ENCODE measurements at places on chromosomes 1 and 21.

DNA sequence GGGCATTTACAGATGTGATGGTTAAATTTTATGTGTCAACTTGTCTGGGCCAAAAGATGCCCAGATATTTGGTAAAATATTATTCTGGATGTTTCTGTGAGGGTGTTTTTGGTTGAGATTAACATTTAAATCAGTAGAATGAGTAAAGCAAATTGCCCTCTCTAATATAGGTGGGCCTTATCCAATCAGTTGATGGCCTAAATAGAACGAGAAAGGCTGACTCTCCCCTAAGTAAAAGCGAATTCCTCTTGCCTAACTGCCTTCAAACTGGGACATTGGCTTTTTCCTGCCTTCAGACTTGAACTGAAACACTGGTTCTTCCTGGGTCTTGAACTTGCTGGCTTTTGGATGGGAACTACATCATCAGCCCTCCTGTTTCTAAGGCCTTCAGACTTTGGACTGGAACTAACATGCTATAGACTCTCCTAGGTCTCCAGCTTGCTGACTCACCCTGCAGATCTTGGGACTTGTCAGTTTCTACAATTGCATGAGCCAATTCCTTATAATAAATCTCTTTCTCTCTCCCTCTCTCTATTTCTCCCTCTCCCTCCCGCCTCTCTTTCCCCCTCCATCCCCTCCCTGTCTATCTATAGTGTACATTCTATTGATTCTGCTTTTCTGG lies 10.2 kb upstream of the NAV1 start:
- no peak for DNase-seq

DNA sequence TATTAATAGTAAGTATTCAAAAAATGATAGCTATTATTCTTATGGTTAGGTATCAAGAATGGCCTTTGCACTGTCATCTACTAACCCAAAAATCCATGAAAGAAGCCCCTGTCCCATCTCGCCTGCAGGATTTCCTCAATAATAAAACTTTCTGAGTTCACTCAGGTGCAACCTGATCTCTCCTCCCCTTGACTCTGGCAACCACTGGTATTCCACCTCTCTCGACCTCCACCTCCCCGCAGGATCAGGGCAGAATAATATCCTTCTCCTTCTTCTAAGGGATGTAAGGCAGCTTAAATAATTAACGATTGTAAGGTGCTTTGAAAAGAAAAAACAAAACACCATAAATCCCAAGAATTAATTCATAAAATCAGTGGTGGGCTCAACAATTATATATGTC lies 359.3 kb downstream of the PLPP3 start:
- no peak for DNase-seq

- DNase-seq, result peak; percentile 53
Observed at GRCh38 chr1:34858901-34859445, 576 bp downstream of the SMIM12 start.

DNA sequence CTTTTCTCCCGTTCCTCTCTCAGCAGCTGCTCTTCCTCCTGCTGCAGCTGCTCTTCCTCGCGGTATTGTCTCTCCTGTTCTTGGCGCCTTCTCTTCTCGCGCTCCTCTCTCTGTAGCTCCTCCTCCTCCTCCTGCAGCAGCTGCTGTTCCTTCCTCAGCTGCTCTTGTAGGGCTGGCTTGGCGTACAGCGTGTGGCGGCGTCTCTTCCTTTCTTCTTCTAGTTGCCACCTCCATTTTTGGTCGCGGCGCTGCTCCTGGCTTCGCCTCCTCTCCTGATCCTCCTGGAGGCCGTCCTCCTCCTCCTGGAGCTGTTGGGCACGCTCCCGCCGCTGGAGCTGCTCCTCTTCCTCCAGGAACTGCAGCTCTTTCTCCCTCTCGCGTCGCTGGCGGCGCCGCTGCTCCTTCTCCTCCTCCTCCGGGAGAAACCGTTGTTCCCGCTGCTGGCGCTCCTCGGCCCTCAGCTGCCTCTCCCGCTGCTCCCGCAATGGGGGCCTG lies 4.8 kb downstream of the TCHH start:
- peak; percentile 54 for DNase-seq

DNA sequence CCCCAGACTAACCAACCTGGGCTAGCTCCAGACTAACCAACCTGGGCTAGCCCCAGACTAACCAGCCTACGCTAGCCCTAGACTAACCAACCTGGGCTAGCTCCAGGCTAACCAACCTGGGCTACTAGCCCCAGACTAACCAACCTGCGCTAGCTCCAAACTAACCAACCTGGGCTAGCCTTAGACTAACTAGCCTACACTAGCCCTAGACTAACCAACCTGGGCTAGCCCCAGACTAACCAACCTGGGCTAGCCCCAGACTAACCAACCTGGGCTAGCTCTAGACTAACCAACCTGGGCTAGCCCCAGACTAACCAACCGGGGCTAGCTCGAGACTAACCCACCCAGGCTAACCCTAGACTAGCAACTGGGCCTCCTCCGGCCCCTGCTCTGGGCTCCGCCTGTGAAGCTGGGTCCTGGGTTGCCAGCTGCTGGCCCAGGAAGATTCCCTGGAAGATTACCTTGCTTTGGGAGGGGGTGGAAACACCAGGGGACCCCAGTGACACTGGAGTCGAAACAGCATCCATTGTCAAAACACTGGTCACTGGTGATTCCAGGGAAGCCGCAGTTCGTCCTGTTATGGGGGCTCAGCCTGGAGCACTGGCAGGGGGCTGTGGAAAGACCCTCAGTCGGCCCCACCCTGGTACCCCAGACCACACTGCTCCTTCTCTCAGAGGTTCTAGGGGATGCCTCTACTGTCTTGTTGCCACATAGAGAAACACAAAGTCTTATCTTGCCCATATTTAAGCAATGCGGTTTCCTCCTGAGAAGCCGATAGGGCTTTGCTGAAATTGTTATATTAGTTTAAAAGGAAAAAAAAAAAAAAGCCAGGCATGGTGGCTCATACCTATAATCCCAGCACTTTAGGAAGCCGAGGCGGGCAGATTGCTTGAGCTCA lies 1.1 kb downstream of the TFF2 start:
- no peak for DNase-seq

DNA sequence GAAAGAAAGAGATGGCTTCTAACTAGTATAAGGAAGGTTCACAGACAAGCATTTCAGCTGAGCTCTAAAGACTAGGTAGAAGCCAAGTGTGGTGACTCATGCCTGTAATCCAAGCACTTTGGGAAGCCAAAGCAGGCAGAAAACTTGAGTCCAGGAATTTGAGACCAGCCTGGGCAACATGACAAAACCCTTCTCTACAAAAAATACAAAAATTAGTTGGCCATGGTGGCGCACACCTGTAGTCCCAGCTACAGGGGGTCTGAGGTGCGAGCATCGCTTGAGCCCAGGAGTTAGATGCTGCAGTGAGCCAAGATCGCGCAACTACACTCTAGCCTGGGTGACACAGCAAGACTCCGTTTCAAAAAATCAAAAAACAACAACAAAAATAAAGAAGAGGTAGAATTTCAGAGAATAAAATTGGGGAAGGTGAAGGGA lies 27.8 kb downstream of the FBXO42 start:
- peak; percentile 76 for DNase-seq

- DNase-seq, result no peak
Observed at GRCh38 chr21:32203877-32204480, 74.9 kb downstream of the MIS18A start.

DNA sequence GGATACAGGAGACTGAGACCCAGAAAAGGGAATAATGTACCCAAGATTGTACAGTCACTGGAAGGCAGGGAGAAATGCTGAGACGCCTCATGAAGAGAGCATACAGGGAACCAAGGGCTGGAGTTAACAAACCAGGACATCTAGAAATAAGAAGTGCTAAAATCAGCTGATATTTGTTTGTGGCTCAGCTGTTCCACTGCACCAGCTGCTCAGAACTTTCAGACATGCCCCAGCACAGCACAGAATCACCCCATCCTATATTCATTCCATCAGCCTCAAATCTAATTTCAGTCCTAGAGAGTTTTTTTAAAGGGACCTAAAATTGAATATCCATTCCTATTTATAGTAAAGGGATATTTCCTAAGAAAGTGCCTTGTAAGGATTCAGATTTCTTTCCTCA lies 60.2 kb downstream of the DAB1 start:
- no peak for DNase-seq

DNA sequence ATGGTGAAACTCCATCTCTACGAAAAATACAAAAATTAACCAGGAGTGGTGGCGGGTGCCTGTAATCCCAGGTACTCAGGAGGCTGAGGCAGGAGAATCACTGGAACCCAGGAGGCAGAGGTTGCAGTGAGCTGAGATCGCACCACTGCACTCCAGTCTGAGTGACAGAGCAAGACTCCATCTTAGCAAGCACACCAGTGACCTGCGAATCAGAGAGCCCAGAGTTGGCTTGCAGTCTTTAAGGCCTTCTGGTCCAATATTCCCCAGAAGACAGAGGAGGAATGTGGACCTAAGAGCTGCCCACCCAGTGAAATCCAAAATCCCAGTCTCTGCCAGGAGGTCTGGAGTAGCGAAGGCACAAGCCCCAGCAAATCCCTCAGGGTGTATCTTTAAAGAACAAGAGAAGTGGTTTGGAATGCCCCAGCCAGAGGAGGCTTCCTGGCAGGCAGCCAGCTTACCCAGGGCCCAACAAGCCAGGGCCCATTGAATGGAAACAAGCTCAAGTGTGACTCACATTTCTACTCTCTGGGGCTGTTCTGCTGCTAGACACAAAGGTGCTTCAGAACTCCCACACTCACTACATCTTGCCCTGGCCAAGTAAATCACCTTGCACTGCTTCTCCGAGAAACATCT lies 23.9 kb downstream of the GPR161 start:
- DNase-seq, result no peak

DNA sequence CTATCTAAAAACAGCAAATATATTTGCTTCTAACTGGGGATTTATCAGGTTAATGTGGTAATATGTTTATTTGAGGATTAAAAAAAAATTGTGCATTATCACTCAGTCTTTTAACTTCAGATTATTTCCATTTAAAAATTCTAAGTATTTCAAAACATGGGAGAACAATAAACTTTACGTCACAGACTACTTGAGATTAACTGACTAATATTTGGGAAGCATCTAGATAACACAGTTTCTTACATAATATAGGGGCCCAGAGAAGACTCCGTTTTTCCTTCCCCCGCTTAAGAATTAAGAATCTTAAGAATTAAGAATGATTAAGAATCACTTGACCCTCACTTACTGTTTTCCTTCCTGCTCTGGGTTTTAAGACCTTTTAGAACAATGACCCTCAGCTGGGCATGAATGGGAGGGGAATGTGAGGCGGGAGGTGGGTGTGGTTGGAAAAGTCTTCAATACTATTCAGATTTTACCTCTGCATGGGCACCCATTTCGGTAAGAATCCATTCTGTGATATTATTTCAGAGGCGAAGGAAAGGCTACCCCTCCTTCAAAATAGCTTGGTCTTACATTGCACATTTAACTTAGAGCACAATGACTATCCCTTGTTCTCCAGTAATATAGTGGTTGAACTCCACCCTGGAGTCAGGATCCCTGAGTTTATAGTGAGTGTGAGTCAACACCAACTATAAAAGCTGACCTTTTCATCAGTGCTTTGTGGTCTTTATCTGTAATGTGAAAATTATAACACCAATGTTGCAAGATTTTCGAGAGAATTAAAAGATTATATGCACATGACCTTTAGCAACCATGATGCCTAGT lies 821.3 kb downstream of the USP25 start:
- no peak for DNase-seq

- DNase-seq, result peak; percentile 70
Observed at GRCh38 chr1:19734472-19734999, 65.2 kb downstream of the TMCO4 start.

- DNase-seq, result no peak
Observed at GRCh38 chr1:94819238-94819944, 766 bp upstream of the SLC44A3 start.

DNA sequence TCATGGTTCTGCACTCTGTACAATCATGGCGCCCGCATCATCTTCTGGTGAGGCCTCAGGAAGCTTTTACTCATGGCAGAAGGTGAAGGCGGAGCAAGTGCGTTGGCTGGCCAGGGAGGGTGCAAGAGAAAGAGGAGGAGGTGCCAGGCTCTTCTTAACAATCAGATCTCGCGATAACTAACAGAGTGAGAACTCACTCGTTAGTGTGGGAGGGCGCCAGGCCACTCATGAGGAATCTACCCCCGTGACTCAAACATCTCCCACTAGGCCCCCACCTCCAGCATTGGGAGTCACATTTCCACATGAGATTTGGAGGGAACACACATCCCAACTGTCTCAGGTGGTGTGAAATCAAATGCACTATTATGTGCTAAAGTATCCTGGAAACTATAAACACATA lies 220.2 kb upstream of the CSF3R start:
- no peak for DNase-seq

DNA sequence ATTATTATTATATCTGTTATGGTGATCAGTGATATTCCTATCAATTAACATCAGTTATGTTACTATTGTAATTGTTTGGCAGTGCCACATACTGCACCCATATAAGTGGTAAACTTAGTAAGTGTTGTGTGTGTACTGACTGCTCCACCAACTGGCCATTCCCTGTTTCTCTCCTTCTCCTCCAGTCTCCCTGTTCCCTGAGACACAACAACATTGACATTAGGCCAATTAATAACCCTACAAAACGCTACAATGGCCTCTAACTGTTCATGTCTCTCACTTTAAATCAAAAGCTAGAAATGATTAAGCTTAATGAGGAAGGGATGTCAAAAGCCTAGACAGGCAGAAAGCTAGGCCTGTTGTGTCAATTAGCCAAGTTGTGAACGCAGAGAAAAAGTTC lies 6.6 kb upstream of the THRAP3 start:
- DNase-seq, result peak; percentile 23

DNA sequence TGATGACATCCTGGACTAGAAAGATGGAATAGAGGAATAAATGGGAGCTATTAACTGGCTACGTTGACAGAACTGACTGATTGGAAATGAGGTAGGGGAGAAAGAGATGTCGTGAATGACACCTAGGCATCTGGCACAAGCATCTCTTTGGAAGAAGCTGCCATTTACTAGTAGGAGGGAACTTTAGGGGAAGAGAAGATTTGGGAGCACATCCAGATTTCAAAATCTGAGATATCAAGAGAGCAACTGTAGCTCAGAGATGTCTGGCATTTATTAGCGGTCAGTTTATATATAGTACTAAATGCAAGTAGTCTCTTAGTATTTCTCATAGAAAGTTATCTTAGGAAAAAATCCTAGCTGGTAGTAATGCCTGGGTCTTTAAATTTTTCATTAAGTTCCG lies 131.9 kb upstream of the C1orf105 start:
- no peak for DNase-seq

DNA sequence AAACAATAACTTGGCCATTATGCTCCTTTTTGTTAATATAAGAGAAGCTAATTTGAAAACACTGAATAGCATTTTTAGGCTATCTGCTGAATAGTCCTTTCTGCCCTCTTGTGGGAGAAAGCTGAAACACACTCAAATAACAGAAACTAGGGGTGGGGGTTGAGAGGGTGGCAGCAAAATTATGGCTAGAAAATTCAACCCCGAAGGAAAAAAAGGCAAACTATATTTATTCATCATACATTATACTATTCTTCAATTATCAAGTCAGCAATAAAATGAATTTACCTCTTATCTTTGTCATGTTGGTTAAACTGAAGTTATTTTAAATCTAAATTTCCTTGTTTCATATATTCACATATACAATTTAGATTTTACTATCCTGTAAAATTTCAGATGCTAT lies 255.9 kb downstream of the FAF1 start:
- peak; percentile 70 for DNase-seq

All from GM03348 (cell line).